ENCODE measurements at places on chromosomes 16 and 17.

GRCh38 chr17:65103431-65103830, 33.7 kb upstream of the RGS9 start:
- no peak for DNase-seq

DNA sequence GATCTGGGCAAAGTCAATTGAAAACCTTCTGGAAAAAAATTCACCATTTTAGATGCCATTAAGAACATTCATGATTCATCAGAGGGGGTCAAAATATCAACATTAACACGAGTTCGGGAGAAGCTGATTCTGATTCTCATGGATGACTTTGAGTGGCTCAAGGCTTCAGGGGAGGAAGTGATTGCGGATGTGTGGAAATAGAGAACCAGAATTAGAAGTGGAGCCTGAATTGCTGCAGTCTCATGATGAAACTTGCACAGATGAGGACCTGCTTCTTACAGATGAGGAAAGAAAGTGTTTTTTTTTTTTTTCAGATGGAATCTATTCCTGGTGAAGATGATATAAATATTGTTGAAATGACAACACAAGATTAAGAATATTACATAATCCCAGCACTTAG, 12.9 kb downstream of the ITGAX start:
- no peak for DNase-seq

GRCh38 chr16:84891149-84891795, 71.5 kb downstream of the CRISPLD2 start:
- no peak for DNase-seq

DNA sequence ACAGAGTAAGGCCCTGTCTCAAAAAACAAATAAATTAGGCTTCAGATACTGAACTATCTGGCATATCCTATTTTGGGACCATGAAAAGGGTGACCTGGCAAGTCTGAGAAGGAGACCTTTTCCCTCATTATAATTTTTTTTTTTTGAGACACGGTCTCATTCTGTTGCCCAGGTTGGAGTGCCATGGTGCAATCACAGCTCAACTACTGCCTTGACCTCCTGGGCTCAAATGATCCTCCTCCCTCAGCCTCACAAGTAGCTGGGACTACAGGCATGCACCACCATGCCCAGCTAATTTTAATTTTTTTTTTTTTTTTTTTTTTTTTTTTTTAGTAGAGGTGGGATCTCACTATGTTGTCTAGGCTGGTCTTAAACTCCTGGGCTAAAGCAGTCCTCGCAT, 37.3 kb downstream of the PLCG2 start:
- DNase-seq: no peak

DNA sequence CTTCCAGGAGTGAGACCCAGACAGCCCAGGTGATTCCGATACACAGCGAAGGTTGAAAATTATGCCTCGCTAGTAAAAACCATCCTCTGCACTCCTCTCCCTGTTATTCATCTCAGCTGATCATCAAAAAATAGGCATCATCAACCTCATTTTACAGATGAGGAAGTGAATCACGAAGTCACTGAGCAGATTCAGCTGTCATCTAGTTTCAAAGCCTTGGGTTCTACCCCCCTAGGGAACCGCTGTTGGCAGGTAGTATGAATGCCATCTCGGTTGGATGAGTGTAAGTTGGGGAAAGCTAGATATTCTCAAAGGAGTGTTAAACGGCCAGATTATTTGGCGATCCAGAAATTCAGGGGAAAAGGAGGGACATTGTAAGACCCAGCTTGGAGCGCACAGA, 2.0 kb downstream of the CRYM start:
- no peak for DNase-seq

DNA sequence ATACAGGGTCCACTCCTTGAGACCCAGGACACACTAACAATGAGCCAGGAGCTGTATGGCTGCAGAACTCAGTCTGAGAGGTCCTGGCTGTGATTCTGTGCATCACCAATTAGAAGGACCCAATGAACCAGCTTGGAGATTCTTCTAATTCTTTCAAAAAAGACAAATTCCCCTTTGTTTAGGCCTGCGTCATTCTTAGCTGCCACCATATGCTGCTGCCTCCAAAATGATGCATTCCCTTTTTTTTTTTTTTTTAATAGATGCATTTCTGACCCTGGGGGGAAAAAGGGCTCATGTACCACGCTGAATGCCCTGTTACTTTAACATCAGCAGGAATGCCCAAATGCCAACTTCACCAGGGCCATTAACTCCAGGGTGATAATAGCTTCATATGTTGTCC, 28.5 kb downstream of the EMP2 start:
- no peak for DNase-seq

DNA sequence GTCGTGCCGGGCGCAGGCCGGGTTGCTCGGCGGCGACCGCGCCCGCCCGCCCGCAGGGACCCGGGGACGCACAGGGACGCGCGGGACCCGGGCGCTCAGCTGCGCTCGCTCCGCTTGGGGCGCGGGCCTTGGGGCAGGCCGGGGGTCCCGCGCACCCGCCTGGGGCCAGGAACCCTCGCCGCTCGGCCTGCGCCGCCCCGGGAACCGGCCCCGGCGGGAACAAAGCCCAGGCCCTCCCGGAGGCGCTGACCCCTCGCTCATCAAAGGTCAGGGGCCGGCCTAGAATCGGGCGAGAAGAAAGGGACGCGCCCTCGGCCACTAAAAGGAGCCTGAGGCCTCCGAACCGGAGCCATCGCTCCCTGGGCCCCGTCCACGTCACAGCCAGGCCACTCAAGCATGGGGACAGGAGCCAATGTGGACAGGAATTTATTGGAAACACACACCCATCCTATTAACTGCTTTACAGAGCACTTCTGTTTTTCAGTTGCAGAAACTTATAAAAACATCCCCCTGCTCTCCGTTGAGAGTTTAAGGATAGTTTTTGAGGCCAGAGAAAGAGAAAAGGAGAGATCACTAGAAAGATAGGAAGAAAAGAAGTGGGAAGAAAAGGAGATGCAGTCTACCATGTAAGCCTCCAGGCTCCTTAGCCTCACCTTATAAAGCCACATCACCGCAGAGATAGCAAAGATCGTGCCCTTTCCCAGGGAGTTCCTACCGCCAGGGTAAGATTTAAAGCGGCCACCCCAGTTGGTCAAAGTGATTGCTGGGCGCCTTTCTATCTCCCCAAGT, 558 bp upstream of the ZFHX3 start:
- no peak for DNase-seq

DNA sequence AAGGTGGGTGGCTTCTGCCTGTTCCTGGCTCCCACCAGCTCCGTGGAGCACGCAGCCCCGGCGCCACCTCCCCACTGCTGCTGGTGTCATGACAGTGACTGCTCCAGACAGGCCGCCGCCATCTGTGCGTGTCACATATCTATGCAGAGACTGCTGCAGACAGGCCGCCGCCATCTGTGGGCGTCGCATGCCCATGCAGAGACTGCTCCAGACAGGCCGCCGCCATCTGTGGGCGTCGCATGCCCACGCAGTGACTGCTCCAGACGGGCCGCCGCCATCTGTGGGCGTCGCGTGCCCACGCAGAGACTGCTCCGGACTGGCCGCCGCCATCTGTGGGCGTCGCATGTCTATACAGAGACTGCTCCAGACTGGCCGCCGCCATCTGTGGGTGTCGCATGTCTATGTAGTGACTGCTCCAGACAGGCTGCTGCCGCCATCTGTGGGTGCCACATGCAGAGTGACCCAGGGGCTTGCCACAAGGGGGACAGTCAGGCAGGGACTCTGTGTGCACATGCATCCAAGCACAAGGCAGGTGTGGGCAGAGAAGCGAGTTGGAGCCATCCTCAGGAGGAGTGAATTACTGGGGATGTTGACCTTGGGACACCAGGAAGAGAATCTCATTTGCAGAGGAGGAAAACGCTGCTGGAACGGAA, 3.3 kb upstream of the FN3KRP start:
- no peak for DNase-seq

DNA sequence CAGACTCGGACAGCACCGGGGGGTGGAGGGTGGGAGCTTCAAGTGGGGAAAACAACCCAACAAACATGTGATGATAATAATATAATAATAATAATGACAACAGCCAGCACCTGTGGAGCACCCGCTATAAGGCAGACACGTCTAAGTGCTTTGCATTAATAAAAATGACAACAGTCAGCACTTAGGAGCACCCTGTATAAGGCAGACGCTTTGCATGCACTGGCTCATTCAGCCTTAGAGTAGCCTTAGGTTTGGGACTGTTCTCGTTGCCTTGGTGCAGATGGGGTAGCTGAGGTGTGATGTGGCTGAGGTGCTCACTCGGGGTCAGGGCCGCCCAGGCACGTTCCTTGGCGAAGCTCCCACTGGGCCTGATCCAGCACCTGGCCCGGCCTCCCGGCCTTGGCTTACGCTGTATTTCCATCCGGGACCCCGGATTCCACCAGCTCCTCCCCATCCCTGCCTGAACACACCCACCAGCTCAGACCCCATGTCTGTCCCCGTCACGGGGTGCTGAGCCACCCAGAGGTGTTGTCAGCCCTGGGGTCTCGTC, 144.0 kb upstream of the CIBAR2 start:
- no peak for DNase-seq

DNA sequence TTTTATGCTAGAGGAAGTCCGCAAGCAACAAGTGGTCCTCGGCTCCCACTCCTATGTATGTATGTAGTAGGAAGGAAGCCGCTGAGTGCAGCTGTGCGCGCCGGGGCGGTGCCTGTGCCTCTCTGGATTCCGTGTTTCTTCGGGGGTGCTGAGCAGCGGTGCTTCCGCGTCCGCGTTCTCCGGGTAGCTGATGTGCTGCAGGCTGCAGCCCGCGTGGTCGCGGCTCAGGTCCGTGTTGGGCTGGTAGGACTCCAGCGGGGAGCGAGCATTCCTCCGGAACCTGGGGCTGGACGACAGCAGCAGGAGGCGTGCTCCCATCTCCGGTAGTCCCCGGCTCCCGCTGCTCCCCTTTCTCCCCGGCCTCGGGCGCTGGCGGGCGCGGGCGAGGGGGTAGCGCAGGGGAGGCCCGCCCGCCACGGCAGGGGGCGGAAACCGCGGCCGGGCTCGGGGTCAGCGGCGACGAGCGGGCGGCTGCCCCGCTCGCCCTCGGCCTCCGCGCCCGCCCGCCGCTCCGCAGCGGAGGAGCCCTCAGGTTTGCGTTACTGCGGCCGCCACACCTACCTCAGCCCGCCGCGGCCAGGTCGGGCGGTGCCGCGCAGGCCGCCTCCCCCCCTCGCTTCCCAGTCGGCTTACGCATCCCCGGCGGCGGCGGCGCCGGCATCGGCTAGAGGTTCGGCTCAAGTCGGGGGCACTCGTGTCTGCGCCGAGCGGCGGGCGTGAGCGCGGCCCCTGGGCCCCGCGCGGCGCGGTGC, 487 bp downstream of the C17orf67 start:
- DNase-seq: peak; percentile 66

- DNase-seq: no peak
Observed at GRCh38 chr17:20174588-20175265, 165.6 kb downstream of the SPECC1 start.
